ENCODE measurements at places on chromosomes 7 and 10.
A peak's percentile ranks its signal among the peaks of the same experiment; 100 is the strongest.

GRCh38 chr10:113999531-113999930, 44.1 kb upstream of the ADRB1 start:
- peak; percentile 30 for DNase-seq

GRCh38 chr7:97982647-97983046, 7.3 kb downstream of the OCM2 start:
- DNase-seq, result no peak

DNA sequence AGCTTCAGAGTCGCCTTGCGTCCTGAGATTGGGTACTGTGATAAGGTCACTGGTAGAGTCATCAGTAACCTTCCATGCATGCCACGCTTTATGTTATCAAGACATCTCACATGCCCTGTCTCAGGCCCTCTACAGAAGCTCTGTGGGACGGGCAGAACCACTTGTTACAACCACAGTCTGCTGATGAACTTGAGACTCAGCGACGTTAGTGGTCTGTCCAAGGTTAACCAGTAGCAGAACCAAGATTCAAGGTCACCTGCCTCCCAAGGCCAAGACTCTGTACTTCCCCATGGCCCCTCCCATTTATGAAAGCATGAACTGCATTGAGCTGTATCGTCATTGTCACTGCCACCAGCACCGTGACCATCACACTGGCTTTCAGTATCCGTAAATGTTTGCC, 15.0 kb downstream of the IQCE start:
- no peak for DNase-seq

GRCh38 chr7:4203626-4204512, 478.2 kb upstream of the FOXK1 start:
- no peak for DNase-seq

DNA sequence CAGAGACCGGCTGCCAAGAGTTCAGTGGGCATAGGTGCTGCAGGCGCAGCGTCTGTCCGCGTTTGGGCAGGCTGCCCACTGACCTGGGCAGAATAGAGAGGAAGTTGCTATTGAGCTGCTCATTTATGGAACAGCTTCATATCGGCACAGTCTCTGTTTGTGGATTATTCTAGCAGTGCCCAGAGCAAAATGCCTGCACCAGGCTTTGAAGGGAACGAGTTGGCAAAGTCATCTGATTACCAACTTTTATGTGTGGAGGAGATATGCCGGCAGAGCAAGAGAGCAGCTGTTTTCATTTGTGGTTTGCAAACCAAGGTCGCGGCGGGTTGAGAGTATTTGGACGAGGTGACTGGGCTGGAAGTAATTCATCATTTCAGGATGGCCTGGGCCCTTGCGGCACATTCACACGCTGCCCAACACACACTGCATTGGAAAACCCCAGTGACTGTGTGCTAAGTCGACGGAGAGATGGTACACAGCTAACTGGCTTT, 228.5 kb downstream of the TCERG1L start:
- DNase-seq, result no peak

DNA sequence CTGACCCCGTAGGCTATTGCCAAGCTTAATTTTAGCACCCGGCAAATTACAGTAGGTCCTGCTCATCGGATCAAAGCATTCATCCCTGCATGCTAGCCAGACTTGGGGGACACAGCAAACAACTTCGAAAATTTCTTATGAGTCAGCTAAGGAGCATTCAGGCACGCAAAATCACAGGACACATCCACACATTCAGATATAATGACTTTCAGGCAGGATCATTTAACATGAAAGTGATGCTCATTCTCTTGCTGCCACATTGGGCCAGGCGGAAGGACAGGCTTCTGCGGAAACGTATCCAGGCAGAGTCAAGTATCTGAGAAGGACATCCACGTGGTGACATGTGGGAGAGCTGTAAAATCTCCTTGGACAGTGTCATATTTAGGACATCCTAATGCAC, 474.0 kb upstream of the NRP1 start:
- no peak for DNase-seq

DNA sequence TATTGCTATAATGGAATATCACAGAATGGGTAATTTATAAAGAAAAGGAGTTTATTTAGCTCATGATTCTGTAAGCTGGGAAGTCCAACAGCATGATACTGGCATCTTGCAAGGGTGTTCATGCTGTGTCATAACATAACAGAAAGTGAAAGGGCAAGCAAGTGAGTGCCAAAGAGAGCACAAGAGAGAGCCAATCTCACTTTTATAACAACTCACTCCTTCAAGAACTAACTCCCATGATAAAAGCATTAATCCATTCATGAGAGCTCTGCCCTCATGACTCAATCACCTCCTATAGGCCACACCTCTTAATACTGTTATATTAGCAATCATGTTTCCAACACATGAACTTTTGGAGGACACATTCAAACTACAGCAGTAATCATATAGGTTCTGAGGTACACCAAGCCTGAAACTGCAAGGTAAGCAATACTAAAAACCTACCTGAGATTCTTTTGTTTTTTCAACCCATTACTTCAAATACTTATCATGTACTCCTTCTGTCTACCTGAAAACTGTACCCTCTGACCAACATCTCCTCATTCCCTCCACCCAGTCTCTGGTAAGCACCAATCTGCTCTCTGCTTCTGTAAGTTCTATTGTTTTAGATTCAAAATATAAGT, 219.7 kb downstream of the MTERF1 start:
- DNase-seq, result peak; percentile 16

DNA sequence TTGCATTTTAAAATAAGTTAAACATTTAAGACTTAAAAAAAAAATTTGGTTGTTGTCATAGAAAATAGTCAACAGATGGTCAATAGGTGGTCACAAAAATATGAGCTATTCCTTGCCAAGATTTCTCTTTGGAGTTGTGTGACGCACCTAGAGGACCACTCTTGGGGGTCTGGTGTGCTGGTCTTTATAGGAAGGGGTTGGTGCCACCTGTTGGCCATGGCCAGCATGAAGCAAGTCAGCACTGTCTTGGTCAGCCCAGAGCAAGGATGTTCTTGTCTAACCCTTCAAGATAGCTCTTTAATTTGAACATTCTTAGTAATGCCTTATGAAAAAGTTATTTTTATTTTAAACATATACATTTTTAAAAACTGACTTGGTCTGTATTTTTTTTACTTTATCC, 267.9 kb upstream of the CNTNAP2 start:
- DNase-seq, result no peak

- peak; percentile 63 for DNase-seq
Observed at GRCh38 chr7:158809596-158809995, 19.7 kb downstream of the ESYT2 start.

GRCh38 chr7:6448943-6449543, 1.3 kb upstream of the DAGLB start:
- DNase-seq, result no peak

DNA sequence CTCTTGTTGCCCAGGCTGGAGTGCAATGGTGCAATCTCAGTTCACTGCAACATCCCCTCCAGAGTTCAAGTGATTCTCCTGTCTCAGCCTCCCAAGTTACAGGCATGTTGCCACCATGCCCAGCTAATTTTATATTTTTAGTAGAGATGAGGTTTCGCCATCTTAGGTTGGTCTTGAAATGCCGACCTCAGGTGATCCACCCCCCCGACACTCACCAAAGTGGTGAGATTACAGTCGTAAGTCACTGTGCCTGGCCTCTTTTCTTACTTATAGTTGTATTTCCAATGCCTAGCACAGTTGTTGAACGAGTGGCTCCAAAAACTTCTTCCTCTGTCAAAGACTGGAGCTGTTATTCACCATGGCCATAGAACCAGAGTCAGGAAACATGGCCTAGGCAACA, 6.7 kb downstream of the RNF216 start:
- DNase-seq, result no peak

DNA sequence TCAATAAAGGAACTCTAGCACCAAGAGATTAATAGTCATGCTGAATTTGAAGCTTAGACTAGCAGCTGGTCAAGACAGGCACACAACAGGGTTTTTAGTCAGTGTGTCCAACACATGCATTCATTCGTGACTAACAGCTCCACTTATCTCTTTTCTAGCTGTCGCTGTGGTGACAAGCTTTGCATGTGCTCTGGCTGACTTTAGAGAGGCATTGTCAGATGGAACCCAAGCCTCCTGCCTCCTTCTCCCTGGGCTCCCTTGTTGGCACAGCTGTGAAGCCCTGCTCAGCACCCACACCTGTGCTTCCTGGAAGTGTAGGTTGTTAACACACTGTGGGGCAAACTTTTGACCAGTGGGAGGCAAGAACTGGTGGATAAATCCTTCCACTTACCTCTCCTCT, 9.8 kb upstream of the AGK start:
- DNase-seq, result no peak

DNA sequence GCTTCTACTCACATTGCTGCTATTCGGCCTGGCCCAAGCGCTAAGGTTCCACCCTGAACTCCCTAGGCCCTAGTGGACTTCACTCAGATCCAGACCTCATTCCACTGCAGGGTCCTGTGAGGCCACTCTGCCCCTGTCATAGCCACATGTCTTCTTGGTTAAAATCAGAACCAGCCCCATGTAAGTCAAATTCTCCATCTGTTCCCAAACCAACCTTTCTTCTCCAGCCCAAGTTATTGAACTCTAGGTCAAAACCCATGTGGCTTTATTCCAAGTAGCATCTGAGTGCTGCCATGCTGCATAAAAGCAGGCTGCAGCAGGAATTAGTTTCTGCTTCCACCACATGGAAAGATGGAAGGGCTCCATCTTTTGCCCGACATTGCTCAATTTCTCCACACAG, 281.2 kb downstream of the SNX13 start:
- DNase-seq, result no peak

GRCh38 chr7:154844499-154844898, 158.4 kb downstream of the PAXIP1 start:
- no peak for DNase-seq

DNA sequence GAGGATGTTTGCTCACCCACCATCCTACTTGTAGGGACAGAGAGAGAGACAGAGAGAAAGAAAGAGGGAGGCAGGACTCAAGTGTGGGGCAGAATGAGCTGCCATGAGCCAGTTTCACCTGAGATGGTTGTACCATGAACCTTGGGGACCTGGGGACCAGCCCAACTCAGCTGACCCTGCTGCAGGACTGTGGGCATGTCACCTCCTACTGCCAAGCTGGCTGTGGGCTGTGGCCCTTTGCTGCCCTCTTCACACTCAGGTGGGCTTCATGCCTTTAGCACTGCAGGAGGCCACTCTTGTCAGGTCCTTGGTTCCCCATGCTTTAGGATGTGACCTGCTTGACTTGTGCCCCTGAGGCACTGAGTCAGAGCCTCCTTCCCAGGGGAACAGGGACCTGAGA, 108.2 kb upstream of the PCBD1 start:
- DNase-seq, result no peak

GRCh38 chr7:158469396-158470051, 118.1 kb downstream of the PTPRN2 start:
- peak; percentile 37 for DNase-seq

- DNase-seq, result no peak
Observed at GRCh38 chr10:98456686-98457482, 10.1 kb upstream of the HPS1 start.

- DNase-seq, result peak; percentile 70
Observed at GRCh38 chr10:6239213-6239991, 36.7 kb downstream of the PFKFB3 start.

GRCh38 chr10:132784866-132785722, 853 bp downstream of the NKX6-2 start:
- DNase-seq, result no peak

DNA sequence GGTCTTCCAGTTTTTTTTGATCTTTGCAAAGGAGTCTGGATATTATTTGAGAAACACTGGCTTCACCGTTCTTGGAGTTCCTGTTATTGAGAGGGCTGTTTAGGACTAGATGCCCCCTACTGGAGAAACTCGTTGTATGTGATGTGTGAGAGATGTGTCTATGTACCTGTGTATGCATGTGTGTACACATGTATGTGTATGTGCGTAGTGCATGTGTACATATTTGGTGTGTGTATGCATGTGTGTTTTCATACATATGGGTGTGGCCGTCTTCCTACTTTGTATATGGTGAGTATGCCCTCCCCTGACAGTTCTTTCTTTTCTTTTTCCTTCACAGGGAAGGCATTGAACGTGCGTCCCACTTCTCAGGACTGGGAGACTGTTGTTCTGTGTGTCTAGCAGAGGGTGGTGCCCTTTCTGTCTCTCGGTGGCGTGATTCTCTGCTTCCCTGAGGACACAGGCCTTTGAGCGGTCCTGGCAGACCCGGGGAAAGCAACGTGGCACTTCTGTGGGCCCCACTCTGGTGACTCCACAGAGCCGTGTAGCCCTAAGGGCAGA, 3.0 kb upstream of the CALHM3 start:
- peak; percentile 82 for DNase-seq

DNA sequence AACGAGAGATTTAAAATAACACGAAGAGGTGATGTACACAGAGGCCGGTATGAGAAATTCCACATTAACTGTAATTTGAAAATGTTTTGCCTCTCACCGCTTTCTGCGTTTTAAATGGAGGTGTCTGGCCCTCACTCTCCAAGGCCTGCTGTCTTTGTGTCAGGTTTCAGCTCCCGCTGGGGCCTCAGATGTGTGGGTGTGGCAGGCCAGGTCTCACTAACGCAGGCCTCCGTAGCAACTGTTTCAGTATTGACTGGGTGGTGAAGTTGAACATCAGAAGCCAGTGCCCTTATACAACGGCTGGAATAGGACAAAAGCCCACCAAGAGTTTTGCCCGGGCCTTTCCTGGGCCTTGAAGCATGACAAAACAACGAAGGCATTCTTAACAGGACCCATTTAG, 303.1 kb downstream of the ADARB2 start:
- DNase-seq, result no peak
